NCI-H2081 (cell line): ENCODE measurements at places on chromosomes 3 and 15.

GRCh38 chr15:68818769-68819494 lies 1.8 kb downstream of the ANP32A start:
- DNase-seq = peak; percentile 45

- no peak for DNase-seq
Measured at GRCh38 chr3:130687327-130687726, 59.3 kb downstream of the PIK3R4 start.

DNA sequence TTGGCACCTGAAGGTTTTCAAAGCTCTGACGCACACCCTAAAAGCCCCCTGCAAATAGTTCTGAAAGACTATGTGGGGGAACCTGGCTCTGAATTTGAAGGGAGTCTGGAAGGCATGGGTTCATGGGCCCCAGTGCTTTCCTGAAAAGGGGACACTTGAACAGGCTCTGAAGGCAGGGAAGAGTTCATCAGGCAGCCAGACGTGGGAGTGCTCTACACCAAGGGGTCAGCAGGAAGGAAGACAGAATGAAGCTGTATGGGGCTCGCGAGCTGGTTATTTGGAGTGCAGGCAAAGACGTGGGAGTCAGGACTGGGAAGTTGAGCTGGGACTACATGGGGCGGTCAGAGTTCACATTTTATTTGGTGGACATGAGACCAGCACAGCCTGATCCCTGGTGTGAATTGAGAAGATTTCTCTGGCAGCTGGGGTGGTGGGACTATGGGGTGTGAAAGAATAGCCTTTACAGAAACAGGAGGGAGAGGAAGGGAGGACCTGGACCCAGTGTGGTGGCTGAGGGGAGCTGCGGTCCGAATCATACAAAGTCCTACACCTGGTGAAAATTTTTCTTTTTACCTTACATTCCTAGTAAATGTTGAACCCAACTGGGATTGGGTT lies 12.6 kb downstream of the ABHD6 start:
- DNase-seq = no peak

DNA sequence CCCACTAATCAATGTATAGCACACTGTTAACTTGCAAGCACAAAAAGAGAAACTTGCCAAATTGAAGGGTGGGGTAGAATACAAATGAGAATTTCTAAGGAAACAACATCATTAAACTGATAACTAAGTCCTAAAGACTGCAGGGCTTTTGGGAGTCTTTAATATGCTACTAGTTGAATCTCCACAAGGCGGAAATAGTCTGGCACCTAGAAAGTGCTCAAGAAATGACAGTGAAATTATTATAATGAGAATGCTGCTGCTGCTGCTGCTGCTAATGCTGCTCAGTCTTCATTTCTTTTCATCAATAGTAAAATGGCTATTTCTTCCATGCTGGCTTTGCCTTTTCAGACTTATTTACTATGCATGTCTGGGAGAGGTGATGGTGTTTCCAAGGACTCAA lies 91.8 kb downstream of the BTD start:
- no peak for DNase-seq

DNA sequence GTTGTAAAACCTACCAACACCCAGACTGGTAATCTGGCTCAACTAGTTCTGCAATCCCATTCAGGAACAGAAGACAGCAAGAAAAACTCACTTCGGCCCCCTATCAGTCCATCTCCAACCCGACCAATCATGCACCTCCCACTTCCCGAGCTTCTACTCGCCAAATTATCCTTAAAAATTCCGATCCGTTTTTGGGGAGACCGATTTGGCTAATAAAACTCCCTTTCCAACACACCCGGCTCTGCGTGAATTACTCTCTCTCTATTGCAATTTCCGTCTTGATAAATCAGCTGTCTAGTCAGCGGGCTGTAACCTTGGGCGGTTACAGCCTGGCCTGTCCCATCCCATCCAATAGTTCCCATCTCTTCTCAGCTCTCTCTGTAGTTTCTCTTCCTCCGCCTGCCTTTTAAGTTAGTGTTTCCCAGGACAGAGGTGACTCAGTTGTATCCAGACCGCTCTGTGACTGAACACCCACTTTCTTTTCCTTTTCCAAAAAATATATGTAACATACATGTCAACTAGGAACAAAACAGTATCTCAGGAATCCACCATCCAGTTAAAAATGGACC lies 780 bp upstream of the ACAD9 start:
- peak; percentile 47 for DNase-seq

DNA sequence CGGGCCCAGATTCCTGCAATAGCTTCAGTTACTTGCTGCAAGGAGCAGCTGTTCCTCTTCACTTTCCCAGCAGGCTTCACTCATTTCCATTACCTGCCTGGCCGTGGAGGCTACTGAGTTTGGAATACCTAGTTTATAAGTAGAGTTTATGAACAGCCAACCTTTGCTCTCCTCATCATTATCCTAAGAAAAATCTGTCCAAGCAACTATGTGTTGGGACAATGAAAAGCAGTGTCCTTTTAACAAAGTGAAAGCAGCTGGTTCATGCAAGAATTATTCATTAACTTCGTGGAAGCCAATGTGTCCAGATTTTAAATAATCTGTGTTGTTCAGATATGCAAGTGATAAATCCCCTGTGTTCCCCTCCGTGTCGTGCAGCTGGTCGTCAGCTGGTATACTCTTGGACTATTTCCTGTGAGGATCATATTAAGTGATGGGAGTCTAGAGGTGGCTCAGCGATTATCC lies 39.3 kb upstream of the SSR3 start:
- DNase-seq = no peak

DNA sequence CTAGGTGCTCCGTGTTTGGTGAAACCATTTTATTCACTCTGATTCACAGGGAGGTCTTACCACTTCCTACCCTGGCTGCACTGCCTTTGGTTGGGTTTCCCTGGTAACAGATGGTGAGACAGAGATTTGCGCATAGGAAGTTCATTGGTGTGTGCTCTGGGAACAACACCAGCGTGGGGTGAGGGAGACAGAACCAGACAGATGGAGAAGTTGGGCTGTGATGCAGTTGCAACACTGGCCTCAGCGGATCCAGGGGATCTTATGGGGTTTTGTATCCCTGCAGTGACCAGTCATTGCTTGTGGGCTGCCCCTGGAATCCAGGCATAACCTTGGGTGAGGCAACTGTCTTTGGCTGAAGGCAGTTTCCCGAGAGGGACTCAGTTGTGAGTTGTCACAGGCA lies 12.5 kb upstream of the IL16 start:
- no peak for DNase-seq

DNA sequence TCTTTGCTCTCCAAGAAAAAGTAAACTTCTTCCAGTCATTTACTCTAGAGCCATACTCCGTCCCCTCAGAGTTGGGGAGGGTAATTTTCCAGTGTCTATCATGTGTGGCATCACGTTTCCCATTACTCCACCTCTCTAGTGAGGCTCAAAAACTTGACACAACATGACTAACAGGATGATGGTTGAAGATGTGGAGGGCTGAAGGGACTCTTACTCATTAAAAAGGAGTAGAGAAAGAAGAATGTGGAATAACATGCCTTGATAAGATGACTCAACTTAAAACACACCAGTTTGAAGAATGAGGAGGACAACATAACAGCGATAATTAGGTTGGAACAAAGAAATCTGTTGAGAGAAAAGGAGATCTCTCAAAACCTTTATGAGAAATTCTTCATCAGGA lies 894.3 kb downstream of the OTOL1 start:
- no peak for DNase-seq

- DNase-seq = peak; percentile 90
Measured at GRCh38 chr3:164533275-164533674, 545.0 kb downstream of the SI start.

- DNase-seq = no peak
Measured at GRCh38 chr3:38332201-38332600, 14.4 kb upstream of the XYLB start.

- no peak for DNase-seq
Measured at GRCh38 chr15:40911141-40911540, 16.9 kb downstream of the VPS18 start.

- no peak for DNase-seq
Measured at GRCh38 chr3:195033531-195034091, 237.3 kb downstream of the XXYLT1 start.

DNA sequence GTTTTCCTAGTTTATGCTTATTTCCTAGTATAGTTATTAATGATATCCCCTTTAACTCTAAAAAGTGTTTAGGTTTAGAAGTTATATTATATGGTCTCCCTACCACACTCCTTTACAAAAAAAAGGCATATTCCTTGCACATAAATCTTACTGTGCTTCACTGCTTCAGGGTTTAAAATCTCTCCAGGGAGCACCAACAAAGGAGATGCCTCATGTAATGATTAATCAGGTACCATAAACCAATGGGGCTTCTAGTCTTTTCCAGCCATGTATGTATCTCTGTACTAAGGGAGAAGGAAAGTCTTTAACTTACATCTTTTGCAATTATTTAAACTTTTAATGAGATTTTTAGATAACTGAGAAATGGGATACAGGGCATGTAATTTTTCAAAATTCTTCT lies 91.5 kb upstream of the RBMS3 start:
- DNase-seq = no peak

DNA sequence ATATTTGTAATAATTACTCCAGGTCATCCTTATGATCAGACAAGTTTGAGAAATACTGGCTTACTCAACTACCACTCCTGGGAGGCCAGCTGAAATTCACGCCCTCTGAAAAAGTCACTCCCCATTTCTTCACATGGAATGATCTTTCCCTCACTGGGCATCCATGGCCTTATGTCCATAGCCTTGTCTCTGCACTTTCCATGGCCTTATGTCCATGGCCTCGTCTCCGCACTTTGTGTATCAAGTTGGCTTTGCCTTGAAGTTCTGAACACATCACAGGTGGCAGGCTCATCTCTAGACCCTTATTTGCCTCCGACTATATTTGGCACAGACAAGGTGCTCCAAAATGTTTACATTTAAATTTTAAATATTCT lies 58.1 kb upstream of the HACD2 start:
- no peak for DNase-seq

GRCh38 chr15:57405133-57405532 lies 28.8 kb downstream of the CGNL1 start:
- no peak for DNase-seq

DNA sequence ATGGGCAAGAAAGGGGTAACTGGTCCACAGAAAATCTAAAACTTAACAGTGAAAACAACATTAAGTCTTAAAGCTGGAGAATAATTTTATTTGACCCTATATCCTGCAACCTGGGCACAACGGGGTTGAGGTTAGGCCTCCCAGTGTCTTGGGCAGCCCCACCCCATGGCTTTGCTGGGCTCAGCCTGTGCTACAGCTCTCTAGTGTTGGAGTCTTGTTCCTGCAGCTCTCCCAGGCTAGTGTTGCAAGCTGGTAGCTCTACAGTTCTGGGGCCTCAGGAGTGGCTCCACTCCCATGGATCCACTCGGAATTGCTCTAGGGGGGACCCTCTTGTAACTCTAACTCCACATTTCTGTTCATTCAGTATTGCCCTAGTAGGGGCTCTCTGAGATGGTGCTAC lies 24.9 kb upstream of the GNB4 start:
- DNase-seq = no peak

DNA sequence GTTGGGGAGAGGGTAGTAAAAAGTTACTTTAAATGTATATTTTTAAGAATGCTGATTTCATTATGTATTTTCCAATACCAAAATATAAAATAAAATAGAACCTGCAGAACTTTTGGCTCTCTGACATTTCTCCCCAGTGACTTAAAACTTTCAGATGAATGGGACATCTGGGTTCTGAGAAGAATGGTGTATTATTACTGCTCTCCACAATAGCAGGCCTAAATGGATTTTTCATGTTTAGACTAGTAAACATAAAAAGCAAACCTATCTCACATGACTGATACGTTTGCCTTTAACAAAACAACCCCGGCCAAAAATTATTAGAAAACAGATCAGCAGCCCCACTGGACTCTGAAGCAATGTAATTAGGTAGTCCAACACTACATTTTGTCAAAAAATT lies 73.8 kb downstream of the FHIT start:
- DNase-seq = no peak

- DNase-seq = no peak
Measured at GRCh38 chr3:23650371-23651140, 155.2 kb upstream of the UBE2E1 start.

DNA sequence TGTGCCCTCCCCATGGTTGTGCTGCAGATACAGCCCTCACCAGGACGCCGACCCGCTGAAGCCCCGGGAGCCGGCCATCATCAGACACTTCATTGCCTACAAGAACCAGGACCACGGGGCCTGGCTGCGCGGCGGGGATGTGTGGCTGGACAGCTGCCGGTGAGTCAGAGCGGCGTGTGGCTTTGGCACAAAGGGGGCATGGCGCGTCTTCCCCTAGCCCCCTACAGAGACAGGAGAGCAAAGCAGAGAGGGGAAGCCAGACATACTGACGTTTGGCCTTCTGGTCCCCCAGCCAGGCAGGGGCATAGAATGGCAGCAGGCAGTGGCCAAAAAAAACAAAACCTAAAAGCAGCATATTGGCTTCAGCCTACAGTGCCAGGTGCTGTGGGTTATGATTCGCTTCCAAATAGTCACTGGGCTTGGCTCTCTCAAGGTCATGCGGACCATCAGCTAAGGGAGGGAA lies 64.0 kb downstream of the MESD start:
- DNase-seq = no peak
